RWPE2 (cell line): ENCODE measurements at places on chromosomes 2 and 18.

DNA sequence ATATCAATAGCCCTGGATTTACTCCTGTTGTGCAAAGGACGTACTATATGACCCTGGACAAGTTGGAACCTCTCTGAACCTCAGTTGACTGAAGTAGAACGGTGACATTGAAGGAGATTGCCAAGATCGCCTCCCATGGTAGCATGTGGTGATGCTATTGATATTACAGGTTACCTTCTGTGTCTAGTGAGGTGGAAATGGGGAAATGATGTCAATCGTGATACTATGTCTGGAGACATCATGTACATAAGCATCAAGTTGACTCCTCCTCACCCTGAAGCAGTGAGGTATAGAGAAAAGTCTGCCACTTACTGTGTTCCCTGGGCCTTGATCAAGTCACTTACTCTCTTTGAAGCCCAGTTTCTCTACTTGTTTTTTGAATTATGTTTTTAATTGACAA is 93.9 kb downstream of the KLF7 start:
- DNase-seq = no peak
- no peaks in the 10 kb centered on the region for H3K36me3 ChIP-seq
- H3K4me3 ChIP-seq = no peak overlapping the region
- peaks cover 7% of the 10 kb centered on the region for H3K4me1 ChIP-seq
- H3K27ac ChIP-seq = no peak overlapping the region

GRCh38 chr2:144234542-144234871 is 285.4 kb downstream of the ZEB2 start:
- H3K27ac ChIP-seq = no peak overlapping the region
- no peaks in the 10 kb centered on the region for H3K36me3 ChIP-seq
- DNase-seq = no peak
- peaks cover 12% of the 10 kb centered on the region for H3K4me1 ChIP-seq
- H3K27me3 ChIP-seq = no peaks in the 10 kb centered on the region

DNA sequence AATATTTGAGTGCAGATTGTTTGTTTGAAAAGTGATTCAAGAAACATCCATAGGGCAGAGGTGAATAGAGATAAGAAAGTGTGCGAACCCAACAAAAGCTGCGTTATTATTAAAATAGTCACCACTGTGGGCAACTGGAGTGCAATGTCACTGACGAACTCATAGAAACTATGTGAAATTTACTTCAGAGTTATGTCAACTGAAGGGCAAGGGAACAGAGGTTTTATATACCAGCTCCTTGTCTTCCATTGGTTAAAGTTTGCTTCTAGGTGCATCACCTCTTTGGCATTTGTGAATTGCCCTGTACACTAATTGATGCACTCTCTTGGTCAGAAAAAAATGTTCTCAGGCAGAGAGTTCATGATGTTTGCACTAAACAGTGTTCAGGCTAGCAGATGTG is 110.5 kb upstream of the NYAP2 start:
- H3K36me3 ChIP-seq = no peaks in the 10 kb centered on the region
- no peak for DNase-seq
- no peak overlapping the region for H3K27ac ChIP-seq
- H3K4me3 ChIP-seq = no peak overlapping the region
- no peaks in the 10 kb centered on the region for H3K27me3 ChIP-seq
- H3K4me1 ChIP-seq = no peaks in the 10 kb centered on the region

DNA sequence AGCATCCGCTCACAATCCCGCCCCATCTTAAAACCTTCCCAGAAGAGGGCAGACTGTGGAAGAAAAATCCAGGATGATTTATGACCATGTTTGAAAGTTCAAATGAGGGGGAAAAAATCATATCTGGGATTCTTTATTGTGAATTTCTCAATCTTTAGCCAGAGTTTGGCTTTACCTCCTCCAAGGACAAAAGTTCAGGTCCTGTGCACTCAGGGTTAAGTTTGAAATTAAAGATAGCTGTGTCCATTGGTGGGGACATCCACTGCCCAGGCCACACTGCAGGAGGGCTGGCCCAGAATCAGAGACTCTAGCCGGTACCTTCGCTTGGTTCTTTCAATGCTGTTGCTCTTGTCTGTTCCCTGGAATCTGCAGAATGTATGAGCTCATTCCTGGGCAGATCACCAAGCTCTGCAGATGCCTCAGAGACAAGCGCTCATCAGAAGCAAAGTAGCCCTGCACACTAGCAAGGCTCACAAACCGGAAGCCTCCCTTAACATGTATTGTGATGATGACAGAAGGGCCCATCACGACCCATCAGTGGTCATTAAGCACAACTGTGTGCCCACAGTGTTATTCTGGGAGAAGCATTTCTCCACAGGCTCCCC is 375.3 kb upstream of the KLHL29 start:
- no peak overlapping the region for H3K27ac ChIP-seq
- H3K27me3 ChIP-seq = no peaks in the 10 kb centered on the region
- DNase-seq = no peak
- no peaks in the 10 kb centered on the region for H3K4me1 ChIP-seq
- no peaks in the 10 kb centered on the region for H3K36me3 ChIP-seq

GRCh38 chr2:187918996-187919821 is 365.0 kb upstream of the TFPI start:
- H3K27ac ChIP-seq = no peak overlapping the region
- no peaks in the 10 kb centered on the region for H3K4me1 ChIP-seq
- H3K27me3 ChIP-seq = no peaks in the 10 kb centered on the region
- DNase-seq = no peak

- no peaks in the 10 kb centered on the region for H3K27me3 ChIP-seq
- peak overlapping the region; percentile 68 for H3K27ac ChIP-seq
- H3K4me3 ChIP-seq = peak overlapping the region; percentile 64
- DNase-seq = peak; percentile 82
These were observed 968 bp upstream of the RALBP1 start for GRCh38 chr18:9474108-9474982.

- H3K4me3 ChIP-seq = no peak overlapping the region
- H3K36me3 ChIP-seq = no peaks in the 10 kb centered on the region
- no peaks in the 10 kb centered on the region for H3K27me3 ChIP-seq
These were observed 259.3 kb upstream of the KCNJ3 start for GRCh38 chr2:154439156-154439555.
